ENCODE measurements at places on chromosomes 1 and 21.

DNA sequence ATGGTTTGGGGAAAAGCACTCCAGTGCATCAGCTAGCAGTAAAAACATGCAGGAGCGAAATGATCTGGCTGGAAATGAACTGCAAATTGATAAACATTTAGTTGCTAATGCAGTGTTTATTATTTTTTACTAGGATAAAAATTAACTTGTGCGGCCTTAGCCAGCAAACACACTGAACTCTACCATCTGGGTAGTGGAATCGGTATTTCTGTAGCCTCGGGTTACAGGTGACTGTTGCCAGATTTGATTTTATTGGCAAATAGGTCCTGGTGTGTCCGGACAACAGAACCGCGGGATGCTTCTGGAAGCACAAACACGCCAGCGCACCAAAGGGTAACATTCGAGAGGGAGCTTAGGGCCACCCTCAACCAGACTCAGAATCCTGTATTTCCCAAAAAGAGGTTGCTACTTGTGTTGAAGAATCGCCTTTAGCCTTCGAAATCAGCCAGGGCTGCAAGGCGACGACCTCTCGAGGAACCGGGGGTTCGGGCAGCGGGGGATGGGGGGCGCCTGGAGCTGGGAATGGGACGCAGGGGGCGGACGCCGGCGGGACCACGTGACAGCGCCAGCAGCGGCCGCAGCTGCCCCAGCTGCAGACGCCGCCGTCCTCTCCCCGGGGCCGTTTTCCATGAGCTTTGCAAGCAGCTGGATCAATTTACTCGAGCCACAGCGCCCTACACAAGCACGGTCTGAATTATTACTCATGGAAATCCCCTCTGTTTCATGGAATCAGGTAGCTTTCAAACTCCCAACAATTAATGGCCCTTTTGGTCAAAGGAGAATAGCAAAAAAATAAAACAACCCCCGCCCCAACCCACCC is 158.8 kb downstream of the TOMM20 start:
- DNase-seq = no peak

DNA sequence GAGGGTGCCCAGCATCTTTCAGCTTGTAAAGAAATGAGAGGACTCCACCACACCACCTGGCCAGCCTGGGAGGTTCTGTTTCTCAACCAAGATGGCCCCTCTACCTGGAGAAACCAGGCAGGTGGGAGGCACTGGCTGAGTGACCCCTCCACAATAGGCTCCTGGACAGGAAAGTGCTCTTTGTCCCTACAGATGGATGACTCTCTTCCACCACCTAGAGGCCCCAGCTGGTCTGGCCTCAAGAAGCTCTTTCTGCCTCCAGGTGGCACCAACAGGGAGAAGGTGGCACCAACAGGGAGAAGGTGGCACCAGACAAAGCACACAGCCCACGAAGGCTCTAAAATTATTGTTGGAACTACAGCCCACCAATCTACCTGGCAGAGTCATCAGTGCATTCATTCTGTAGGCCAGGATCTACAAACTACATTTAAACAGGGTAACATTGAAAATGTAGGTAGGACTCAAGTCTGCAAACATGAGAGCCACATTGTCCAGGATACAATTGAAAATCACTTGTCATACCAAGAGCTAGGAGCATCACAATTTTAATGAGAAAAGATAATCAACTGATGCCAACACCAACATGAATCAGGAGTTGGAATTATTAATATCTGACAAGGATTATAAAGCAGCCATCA is 14.4 kb downstream of the TMPRSS3 start:
- no peak for DNase-seq

- DNase-seq = no peak
These were observed 13.9 kb downstream of the CACHD1 start for GRCh38 chr1:64483731-64484414.

GRCh38 chr1:179366093-179366800 is 476 bp downstream of the AXDND1 start:
- DNase-seq = no peak

GRCh38 chr1:74427681-74428080 is 84.7 kb downstream of the LRRC53 start:
- DNase-seq = no peak

- no peak for DNase-seq
These were observed 82.7 kb upstream of the ABCD3 start for GRCh38 chr1:94335447-94335846.

- no peak for DNase-seq
These were observed 95.9 kb downstream of the ZC3H11B start for GRCh38 chr1:219517031-219517430.

DNA sequence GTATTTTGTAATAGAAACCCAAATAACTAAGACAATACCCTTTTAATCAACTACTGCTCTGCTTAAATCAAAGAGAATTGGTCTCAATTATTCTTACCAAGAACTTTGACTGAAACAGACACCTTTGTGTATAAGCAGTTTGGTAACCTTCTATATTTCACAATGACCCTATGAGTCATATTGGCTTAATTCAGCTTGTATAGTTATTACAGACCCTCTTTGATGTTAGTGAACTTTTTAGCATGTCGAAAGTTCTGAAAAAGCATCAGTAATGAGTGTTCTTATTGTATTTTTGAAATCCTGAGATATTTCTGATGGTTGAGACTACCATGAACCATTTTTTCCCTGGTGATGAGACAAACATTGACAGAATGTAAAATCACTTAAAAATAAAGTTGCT is 43.3 kb upstream of the RABGAP1L start:
- DNase-seq = no peak

- DNase-seq = no peak
These were observed 57.8 kb downstream of the CYYR1 start for GRCh38 chr21:26515257-26515656.

GRCh38 chr1:25516686-25517085 is 26.7 kb upstream of the LDLRAP1 start:
- no peak for DNase-seq

- no peak for DNase-seq
These were observed 128.4 kb upstream of the MROH9 start for GRCh38 chr1:170806961-170807360.

DNA sequence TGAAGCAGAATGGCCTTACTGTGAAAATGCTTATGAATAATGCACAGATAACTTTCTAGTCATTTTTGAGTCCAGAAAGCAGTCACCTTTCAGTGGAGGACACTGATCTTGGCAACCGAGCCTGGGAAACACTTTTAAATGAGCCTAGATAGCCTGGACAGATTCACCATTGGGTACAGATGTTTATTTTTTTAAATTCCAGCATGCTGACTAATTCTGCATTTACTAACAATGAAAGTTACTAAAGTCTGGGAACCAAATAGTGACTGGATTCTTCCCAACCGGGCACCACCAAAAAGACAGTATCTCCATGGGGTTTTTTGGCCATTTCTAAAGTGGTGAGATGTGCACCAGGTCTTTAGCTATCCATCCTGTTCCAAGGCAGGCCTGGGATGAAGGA is 3.3 kb upstream of the FMOD start:
- DNase-seq = no peak

GRCh38 chr1:119712342-119713038 is 756 bp downstream of the PHGDH start:
- DNase-seq = no peak

DNA sequence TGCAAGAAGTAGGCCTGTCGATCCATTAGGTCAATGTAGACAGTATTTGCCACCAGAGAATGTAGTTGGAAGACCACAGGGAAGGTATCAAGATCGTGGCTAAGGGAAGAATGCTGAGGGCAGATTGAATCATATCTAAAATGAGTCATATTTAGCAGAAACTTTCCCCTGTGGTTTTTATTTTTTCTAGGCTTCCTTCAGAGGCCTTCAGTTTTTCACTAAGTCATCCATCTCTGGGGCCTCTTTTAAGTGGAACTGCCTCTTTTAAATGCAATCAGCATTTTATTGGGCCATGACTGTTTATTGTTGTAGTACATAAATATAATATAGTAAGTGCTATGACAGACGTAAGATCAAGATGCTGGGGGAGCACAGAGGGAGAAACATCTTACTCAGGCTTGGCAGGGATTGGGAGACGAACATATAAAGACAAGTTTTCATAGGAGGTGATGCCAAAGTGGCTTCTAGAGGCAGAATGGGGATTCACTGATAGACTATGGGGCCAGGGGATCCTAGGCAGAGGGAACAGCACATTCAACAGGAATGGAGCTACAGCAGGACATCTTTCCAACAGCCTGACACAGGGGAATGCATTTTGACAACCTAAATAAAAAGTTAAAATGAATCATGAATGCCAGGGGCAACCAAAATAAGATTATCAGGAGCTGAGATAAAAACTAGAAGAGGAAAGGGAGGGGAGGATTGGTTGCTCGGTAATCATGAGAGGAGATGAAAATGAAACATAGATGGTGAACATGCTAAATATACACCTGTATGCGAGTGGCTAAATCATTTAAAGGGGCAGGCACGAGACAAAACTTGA is 20.1 kb downstream of the UBE2U start:
- no peak for DNase-seq

DNA sequence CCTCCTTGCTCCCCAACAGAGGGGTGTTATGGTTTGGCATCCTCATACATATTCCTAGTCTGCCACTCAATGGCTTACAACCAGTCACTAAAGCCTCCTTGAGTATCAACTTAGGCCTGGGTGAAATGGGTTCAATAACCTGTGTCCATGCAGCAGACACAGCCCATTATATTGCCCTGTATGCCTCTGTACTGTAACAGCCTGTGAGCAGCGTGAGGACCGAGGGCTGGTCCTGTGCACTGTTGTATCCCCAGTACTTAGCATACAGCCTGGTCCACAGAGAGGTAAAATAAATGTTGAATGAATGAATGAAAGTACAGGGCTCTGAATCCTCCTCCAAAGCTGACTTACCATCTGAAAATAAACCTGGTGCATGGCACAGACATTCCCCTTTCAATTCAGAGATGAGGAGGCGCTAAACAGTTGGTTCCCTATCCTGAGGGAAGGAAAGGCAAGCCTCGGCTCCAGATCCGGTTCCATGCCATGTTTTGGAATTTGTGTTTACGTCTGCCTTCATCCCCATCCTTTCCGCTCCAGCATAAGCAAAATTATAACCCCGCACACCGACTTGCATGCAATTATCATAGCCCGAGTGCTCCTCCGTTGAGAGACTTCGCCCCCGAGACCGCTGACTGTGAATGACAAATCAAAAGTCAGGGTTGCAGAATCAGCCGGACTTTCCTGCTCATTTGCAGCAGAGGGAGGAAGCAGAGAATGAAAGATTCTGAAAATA is 45.0 kb upstream of the DNAJC6 start:
- DNase-seq = no peak

GRCh38 chr1:184827600-184828368 is 73.1 kb upstream of the EDEM3 start:
- no peak for DNase-seq

DNA sequence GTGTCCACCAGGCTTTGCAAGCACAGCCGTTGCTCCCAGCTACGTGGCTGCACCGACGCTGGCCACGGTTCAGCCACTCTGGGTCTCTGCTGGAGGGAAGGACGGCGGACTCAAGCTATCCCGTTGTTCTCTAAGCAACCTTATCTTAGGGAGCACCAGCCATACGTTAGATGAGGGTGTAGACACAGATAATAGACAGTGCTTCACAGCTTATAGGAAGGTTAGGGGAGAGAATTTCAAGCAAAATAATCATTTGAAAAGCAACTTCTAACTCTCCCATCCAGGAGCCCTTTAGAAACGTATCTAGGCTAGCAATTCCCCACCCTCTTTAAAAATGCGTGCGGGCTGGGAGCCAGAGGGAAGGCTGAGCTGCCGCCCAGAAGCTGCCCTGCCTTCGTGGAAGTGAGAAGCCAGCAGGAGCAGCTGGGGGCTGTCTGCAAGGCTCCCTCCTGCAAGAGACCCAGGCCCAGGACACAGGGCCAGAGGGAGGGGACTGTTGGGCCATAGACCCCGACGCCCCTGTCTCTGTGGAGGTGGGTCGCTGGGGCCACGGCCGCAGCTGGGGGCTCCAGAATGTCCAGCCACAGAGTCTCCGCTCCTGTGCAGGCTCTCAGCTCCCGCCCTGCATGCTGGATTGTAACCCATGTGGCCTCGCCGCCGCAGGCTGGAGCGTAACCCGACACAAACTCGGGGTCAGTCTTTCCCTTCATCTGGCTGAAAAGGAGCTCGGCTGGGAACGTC is 31.2 kb upstream of the COL6A2 start:
- DNase-seq = no peak

DNA sequence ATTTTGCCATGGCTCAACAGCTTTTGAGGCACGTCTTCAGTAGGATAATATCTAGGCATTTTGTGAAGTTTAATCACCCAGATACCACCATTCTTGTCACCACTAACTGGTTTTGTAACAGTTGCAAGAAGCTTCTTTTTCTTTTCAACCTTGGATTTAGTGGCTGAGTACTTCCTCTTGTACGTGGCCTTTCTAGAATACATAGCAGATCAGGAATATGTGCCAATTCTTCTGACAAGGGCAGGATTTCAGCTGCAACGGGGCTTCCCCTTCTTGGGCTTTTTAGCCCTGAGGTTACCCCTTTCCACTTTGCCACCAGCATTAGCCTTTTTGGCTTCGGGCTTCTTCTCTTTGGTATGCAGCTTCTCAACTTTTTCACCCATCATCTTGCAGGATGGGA is 79.3 kb upstream of the WARS2 start:
- no peak for DNase-seq

GRCh38 chr1:200861937-200862647 is 10.7 kb upstream of the GPR25 start:
- DNase-seq = no peak

DNA sequence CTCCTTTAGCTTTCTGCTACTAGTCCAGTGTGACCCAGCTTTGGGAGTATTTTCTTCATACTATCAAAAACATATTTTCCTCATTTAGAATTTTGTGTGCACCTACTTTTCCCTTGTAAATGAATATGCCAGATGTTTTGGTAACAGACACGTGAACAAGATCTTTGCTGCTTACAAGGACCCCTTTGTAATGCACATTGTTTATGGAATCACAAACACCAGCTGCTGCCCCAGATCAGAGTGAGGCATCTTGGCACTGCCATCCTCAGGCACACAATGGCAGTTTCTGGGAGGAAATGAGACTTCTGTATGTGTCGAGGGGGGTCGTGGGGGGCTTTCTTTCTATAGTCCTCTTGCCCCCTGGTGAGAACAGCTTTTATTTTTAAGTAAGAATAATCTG is 115.7 kb downstream of the RGL1 start:
- no peak for DNase-seq

- no peak for DNase-seq
These were observed 103.3 kb downstream of the MRPL39 start for GRCh38 chr21:25503981-25504380.

GRCh38 chr1:44513111-44513510 is 108.1 kb downstream of the RNF220 start:
- no peak for DNase-seq

DNA sequence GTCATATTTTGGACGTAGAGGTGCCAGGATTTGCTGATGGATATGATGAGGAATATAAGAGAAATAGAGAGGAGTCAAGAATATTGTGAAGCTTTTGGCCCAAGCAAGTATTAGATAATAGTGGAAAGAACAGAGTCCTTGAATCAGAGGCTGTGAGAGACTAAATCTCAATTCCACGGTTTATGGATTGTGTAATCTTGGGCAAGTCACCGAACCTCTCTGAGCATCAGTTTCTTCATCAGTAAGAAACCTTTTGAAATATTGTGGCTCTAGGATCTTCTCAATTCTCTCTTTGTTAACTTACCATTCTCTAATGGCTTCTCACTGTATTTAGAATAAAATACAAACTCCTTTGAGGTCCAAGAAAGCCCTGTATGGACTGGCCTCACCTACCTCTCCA is 77.6 kb downstream of the RPS6KA1 start:
- DNase-seq = no peak

Measured in stimulated activated CD8-positive, alpha-beta memory T cell treated with anti-CD3 and anti-CD28 coated beads, Interleukin-2, amount 100 ng/mL, for 1 hour (primary cell).